ENCODE measurements at places on chromosomes 5 and 9.
A peak's percentile ranks its signal among the peaks of the same experiment; 100 is the strongest.

- DNase-seq = no peak
These were observed 837.7 kb upstream of the ZNF608 start for GRCh38 chr5:125584140-125584520.

DNA sequence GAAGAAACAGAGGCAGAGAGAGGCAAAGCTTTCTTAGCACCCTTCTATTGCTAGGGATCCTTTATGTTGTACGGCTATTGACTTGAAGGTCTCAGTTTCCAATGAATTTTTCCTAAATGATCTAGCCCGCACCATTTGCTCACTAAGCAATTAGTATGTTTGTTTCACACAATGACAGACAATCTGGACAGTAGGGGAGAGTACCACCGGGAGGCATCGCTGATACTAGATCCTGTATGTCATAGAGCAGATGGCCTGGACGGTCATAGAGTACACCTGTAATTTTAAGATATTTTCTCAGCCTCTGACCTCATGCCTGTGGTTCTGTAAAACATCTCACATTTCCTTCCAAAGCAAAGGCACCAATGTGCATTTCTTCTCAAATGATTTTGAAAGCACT is 194.3 kb downstream of the TLE4 start:
- DNase-seq = no peak

DNA sequence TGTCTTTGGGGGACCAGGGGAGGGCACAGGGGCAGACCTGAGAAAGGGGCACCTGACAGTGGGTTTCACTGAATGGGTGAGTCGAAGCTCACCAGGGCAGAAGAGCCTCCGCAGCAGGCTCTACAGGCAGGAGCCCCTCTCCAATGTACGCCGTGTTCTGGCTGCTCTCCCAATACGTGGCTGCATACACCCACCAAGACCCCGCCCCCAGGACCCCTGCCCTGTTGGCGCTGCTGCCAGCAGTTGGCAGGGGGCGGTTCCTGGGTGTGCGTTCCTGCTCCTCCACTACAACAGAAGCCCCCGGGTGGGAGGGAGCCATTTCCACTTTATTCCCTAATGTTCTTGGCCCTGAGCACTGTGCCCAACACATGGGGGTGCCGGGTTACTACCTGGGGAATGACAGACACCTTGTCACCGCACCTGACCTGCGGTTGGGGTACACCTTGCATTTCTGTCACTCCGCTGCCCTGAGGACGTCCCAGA is 30.3 kb downstream of the SARDH start:
- DNase-seq = no peak

GRCh38 chr5:88984040-88984439 is 101.1 kb upstream of the MEF2C start:
- no peak for DNase-seq

DNA sequence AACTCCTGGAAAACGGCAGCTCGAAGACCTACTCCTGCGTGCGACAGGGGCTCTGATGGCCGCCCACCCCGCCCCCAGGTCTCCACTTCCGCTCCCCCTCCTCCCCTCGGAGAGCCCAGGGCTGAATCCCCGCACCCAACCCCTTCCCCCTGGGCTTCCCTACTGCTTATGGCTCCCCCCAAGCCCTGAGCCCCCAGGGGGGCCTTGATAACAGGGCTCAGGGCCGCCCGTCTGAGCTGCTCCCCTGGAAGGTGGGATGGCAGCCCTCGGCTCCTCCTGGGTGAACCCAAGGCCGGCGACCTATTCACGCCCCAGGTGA is 30.4 kb downstream of the GLT6D1 start:
- DNase-seq = no peak

GRCh38 chr5:74667396-74667795 is 17.6 kb upstream of the HEXB start:
- DNase-seq = no peak

- no peak for DNase-seq
These were observed 70.4 kb downstream of the MVB12B start for GRCh38 chr9:126397056-126397455.

DNA sequence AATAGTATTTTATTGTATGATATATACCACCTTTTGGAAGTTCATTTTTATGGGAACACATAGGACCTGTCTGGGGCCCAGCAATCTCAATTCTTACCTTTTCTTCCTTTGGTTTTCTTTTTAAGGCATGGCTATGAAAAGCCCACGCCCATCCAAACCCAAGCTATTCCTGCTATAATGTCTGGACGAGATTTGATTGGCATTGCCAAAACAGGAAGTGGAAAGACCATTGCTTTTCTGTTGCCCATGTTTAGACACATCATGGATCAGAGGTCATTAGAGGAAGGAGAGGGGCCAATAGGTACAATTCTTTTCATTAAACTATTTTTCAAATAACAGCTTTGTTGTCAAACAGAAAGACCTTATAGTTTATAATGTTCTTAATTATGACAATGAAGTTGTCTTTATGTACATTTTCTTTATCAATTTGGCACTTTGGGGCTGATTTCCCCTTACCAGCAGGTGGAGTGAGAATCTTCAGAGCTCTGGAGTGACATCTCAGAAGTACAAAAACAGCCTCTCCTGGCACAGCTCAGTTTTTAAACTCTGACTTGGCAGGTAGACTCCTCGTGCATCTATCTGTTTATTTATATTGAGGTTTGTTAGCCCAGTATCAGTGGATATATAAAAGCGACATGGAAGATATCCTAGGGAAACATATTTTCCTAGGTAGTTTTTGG is 25.8 kb downstream of the DDX46 start:
- no peak for DNase-seq

- DNase-seq = no peak
These were observed 33.1 kb downstream of the CORO2A start for GRCh38 chr9:98159301-98159700.

- DNase-seq = no peak
These were observed 71.0 kb upstream of the IL7R start for GRCh38 chr5:35785601-35786085.

DNA sequence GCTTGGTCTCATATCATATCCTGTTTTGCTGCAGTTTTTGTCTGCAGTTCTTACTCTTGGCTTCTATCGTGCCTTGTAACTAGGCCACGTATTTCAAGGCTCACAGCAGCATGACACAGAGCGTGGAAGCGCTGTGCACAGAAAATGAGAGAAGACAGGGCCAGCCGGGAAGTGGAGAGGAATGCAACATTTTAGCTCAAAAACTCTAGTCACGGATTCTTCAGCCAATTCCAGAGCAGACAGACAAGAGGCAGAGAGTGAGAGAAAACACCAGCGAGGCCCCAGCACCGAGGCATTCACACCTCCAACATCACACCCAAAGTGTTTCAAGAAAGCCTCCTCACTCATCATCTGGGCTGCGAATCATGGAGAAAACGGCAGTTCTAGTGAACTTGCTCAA is 160.8 kb downstream of the DNAH5 start:
- DNase-seq = no peak

DNA sequence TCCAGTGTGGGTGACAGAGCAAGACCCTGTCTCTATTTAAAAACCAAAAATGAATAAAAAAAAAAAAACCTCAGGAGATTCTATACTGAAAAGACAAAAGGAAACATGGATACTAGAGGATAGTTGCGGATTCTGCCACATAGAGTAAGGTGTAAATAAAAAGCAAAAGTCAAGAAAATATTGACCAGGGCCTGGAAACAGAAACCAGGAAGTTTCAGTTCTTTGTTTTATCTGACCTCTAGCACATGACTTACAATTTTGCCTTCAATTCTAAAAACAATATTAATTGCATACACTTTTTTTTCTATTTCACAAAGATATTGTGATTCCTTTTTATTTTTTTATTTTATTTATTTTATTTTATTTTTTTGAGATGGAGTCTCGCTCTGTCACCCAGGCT is 96.2 kb upstream of the NMUR2 start:
- DNase-seq = no peak

- no peak for DNase-seq
These were observed 67.2 kb upstream of the IFNE start for GRCh38 chr9:21549251-21549765.

GRCh38 chr5:45691656-45692055 is 4.5 kb downstream of the HCN1 start:
- DNase-seq = no peak

DNA sequence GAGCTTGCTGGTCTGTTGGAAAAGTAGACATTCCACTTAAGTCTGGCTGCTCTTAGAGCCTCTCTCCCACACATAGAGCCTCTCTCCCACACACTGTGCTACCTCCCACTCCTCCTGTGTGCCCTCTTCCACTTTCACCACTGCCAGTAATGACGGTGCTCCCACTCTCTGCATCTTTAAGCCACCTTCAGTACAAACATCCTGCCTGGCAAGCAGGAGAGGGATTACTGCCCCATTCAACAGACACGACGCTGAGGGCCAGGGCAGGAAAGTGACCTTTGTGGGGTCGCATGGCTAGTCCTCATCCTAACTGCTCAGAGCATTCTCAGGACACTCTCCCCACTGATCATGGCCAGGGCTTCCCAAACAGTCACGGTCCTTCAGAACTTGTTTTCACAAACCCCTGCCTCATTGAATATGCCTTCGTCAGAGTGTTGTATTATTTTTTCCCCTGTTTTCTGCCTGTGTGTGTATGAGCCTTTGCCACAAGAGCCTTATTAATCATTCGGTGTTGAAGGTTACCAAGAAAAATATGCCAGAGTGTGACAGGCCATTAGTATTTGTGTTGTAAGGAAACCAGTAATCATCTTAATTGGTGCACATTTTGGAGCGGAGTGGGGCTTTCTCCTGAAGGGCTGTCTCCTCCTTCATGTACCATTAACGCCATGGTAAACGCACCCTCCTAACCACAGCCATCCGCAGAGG is 87.1 kb upstream of the SAP30L start:
- DNase-seq = no peak

DNA sequence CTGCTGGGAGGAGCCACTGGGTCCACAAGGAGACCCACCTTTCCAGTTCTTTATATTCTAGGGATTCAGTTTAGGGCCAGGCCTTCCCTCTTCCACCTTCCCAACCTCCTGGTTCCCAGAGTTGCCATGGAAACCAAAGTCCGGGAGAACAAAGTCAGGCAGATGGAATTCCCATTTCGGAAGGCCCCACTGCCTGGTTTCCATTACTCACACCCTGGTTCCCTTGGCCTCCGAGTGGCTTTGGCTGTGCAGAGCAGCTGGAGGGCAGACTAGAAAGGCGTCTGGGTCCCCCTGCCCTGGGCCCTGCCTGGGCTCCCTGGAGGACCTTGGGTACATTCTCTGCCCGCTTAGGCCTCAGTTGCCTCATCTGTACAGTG is 136.1 kb downstream of the RGS3 start:
- DNase-seq = no peak

- no peak for DNase-seq
These were observed 177.1 kb downstream of the CPLANE1 start for GRCh38 chr5:37071901-37072581.

GRCh38 chr5:141260458-141261237 is 15.5 kb downstream of the PCDHB15 start:
- no peak for DNase-seq

DNA sequence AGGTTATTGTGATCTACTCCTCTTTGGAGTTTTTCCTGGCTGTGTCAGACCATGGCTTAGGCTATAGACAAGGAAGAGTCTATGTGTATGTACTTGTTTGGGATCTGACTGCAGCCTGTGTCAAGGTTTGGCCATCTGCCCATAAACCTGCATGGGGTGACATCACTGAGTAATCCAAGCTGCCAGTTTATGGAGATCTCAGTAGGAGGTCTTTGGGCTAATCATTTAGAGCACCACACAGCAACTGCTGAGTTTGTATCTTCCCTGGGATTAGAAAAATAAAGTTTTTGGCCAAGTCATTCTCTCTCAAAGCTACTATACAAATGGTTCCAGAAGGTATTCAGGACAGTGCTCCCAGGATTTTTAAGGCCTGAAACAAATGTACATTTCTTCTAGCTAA is 65.5 kb upstream of the HSPB3 start:
- no peak for DNase-seq

GRCh38 chr9:127458921-127459320 is 7.6 kb downstream of the LRSAM1 start:
- no peak for DNase-seq

GRCh38 chr9:91424403-91425176 is 958 bp upstream of the NFIL3 start:
- peak; percentile 92 for DNase-seq

DNA sequence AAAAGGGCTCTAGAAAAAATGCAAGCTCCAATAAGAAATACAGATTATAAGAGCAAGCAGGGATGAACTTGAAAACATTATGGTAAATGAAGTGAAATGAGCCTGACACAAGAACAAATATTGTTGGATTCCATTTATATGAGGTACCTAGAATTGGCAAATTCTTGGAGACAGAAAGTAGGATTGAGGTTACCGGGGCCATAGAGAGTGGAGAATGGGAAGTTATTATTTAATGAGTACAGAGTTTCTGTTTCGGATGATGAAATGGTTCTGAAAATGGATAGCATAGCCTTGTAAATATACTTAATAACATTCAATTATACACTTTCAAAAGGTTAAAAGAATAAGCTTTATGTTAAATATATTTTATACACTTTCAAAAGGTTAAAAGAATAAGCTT is 75.6 kb upstream of the SLC12A2 start:
- no peak for DNase-seq

- DNase-seq = peak; percentile 69
These were observed 92.3 kb downstream of the LMX1B start for GRCh38 chr9:126705767-126706697.

GRCh38 chr5:57414857-57415256 is 67.8 kb downstream of the ACTBL2 start:
- no peak for DNase-seq

DNA sequence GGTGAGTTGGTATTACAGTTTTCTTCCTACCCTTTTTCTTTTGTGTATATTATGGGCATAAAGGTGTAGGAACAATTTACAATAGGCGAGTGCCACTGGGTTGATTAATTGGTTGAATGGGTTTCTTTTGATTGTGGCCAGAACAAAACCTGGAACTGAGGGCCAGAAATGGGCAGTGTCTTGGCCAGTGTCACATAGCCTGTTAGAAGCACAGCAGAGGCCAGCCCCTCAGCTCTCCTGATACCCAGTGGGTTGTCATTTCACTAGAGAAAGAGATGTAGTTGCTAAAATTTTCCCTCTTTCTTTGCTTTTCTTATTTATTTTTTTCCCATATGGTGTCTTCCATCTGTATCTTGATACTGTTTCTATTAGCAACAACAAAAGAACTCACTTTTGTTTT is 38.8 kb upstream of the SEMA6A start:
- DNase-seq = no peak

GRCh38 chr5:71456362-71456743 is 902 bp downstream of the BDP1 start:
- DNase-seq = no peak

Measured in left lobe of liver (tissue), 2 donors.